NCI-H1436 (cell line): ENCODE measurements at places on chromosomes 3 and 15.

DNA sequence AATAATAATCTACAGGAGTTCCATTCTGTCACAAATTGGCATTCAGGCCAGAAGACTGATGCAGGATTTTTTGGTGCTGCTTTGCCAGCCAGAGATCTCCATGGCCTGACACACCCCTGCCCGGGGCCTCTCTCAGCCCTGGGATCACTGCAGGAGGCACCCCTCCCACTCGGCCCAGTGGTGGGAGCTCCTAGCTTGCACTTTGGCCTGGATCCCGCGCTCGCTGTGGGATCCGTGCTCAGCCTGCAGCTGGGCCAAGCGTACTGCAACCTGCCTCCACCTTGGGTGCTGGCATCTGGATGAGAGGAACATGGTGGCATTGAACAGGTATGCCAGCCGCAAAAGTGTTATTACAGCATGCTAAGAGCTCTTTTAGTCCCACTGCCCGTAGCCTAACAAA lies 656.7 kb upstream of the CCDC54 start:
- no peak for DNase-seq

- DNase-seq, result no peak
Measured at GRCh38 chr3:49484471-49484870, 14.4 kb downstream of the DAG1 start.

- DNase-seq, result peak; percentile 13
Measured at GRCh38 chr3:180594631-180595558, 7.1 kb upstream of the TTC14 start.

DNA sequence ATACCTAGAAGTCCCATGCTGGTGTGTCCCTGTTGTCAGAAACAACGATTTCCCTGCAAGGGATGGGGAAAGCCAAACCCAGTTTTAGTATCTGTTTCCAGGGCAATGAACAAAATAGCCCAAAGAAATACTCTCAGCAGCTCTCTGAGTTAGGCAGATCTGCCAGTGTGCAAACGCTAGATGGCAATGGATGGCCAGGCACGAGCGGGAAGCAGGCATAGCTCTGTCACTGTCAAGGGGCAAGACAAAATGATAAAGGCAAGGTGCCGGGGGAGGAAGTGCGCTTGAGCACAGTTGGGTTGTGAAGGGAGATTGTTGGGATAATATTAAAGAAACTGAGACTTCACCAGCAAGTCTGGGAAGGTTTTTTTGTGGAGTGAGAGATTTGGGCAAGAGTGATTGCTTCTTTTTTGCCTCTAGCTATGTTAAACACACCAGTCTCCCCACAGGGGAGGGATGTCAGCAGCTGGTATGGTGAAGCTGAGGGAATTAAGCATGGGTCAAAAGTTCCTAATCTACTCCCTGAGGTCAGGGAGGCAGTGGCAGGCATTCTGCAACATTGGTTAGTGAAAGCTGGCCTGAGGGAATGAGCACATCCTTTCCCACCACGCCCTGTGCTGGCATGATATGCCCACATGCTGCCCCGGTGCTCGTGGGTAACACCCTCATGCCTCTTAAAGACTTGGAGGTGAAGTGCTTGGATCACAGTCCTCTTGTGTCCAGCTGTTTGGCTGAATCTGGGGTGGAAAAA lies 117.5 kb downstream of the PDCD6IP start:
- peak; percentile 25 for DNase-seq

DNA sequence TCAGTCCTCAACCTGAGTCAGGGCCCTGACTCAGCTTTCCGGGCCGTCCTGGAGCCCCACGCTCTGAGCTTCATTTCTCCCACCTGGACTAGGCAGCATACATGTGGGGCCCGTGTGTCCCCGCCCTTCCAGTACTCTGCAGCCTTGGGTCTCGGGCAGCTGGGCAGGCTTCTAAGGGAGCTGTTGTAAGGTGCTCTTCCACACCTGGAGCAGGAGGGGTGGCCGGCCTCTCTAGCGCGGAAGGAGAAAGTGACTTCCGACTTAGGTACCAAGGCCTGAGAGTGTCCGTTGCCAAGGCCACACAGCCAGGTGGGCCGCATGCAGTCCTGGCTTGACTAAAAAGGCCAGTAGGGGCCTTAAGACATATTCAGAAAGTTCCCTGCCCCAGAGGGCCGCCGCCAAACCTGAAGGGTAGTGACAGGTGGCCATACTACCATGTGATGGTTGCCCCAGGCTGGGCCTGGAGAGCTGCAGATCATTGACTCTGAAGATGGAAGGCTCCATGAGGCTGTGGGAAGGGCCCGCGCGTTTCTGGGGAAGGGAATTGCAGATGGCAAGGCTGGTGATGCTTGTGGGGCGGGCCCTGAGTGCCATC lies 9.4 kb upstream of the SEMA3B start:
- no peak for DNase-seq

DNA sequence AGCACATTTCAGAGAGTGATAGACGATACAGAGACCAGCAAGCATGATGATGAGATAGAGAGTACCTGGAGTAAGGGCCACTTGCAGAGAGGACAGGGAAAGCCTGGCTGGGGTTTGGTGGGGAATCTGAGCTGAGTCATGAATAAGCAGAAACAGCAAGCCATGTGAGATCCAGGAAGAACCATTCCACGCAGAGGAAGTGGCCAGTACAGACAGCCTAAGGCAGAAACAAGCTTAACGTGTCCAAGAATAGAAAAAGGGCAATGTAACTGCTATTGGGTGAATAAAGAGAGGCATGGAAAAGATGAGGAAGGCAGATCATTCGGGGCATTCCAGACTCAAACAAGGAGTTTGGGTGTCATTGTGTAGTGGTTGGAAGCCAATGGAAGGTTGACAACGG lies 816.3 kb upstream of the CFAP20DC start:
- DNase-seq, result no peak

GRCh38 chr3:141333836-141334626 lies 34.3 kb upstream of the ZBTB38 start:
- no peak for DNase-seq

DNA sequence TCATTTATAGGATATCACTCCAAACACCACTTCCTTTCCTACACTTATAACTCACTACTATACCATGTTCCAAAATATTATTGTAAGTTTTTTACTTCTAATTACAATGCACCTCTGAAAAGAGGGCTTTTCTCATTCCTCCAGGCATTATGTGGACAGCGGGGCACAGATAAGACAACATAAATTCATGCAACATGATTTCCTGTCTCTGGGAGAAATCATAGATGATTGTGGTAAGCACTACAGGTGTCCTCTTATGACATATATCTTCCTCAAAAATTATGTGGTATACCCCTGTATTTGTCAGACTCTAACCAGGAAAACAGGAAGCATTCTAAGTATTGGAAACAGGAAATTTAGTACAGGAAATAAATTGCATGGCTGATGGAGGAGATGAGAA lies 45.7 kb upstream of the INO80 start:
- DNase-seq, result no peak

DNA sequence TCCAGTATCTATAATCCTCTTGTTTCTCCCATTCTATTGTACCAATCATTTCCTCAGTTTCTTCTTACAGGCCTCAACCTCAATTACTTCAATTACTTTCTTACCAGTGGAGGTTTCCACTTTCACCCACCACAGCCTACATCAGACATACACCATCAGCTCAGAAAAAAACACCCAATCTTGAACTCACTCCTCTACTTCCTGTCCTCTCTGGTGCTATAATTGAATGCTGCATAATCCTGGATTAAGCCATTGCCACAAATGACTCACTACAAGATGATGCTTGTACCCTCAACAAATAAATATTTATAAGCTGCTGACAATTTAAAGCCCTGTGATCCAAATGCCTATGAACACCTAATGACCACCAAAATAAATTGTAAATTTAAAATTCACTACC lies 18.5 kb downstream of the RYK start:
- no peak for DNase-seq

DNA sequence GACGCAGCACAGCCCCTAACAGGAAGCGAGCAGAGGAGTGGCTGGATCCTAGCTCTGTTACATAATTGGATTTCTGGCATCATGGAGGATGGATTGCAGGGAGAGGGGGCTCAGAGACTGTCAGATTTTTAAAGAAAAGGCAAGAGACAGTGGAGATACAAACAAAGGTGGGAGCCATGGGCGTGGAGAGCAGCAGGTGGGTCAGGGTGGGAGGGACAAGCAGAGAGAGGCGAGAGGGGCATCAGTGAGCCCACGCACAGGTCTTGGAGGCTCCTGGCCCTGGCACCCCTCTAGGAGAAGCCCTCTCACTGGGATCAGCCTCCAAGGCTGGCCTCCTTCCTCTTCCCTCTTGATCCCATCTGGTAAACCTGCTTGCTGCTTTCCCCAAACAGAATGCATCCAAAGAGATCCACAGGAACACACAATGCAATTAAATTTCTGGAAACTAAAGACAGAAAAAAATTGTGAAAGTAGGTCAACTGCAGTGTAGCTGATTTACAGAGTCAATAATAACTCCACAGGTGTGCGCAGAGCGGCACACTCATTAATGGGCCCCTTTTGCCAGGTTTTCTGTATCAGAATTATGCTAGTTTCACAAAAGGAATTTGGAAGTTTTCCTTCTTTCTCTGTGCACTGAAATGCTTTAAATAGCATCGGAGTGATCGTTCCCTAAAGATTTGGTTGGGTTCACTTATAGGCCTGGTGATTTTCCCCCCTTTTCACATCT lies 66.1 kb downstream of the LSM3 start:
- no peak for DNase-seq

DNA sequence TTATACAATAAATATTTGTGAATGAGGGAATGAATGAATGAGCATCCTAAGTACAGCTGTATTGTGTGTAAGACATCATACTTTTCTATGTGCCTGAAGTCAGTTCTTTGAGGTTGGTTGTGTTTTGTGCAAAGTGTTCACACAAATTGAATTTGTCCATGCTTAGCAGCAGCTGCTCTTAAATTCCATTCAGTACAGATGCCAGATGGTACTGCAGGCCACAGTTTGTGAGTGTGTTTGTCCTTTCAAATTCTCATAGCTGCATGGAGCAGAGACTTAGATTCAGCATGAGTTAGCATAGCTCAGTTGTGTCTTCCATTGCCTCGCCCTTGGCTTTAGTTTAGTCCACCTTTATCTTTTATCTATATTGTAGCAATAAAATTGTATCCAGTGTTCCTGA lies 3.8 kb upstream of the ZNF385D start:
- no peak for DNase-seq

- DNase-seq, result no peak
Measured at GRCh38 chr3:44981220-44981619, 5.2 kb downstream of the EXOSC7 start.

GRCh38 chr3:34225821-34226366 lies 427.5 kb downstream of the PDCD6IP start:
- DNase-seq, result no peak

GRCh38 chr3:150222691-150223489 lies 185.2 kb upstream of the TSC22D2 start:
- no peak for DNase-seq

DNA sequence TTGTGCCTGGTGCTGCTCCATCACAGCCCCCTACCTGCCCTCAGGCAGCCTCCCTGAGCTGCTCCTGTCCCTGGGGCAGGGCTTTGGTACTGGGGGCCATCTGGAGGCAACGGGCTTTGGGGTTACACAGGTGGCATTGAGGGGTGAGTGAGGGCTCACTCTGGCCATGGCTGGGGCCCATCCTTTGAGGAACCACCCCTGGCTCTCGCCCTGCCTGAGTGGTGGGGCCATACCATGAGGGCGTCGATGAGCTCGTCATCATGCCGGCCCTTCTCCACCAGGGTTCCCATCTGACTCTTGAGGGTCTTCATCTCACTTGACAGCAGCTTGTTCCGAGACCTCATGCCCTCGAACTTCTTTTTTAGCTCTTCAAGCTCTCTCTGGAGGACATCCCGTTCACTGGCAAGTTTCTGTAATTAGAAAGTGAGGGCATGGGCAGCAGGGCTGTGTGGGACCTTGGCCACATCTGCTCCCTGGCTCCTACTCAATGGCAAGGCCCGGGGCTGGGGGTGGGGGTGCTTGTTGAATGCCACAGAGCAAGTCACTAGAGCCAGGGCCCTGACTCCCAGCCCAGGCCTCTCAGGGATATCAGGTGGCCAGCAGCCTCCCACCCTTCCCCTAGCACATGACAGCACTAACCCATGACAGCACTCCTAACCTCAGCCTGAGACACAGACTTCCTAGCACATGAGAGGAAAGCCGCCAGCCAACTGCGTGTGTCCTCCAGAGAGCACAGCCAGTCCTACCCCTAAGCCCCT lies 33.5 kb downstream of the CCDC13 start:
- DNase-seq, result no peak

DNA sequence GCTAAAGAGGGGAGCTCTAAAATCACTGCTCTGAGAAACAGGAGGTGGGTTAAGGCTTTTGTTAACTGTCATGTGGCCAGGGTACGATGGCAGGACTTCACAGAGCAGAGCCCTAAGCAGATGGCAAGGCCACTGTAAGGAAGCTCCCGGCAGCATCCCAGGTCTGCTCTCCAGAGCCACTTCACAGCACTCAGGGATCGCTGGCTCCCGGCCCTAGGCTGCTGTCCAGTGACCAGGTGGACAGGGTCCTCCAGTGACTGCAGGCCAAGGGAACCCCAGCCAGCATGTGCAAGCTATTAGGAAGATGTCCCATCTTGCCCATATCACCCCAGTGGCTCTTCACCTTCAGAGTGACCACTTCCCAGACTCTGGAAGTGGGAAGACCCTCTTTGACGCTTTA lies 10.4 kb downstream of the TMEM41A start:
- DNase-seq, result no peak

- DNase-seq, result no peak
Measured at GRCh38 chr3:186287711-186288110, 74.3 kb downstream of the DGKG start.

GRCh38 chr15:40878785-40879184 lies 4.8 kb upstream of the RHOV start:
- DNase-seq, result no peak

- DNase-seq, result no peak
Measured at GRCh38 chr3:73257186-73257585, 195.7 kb downstream of the EBLN2 start.

GRCh38 chr3:164897342-164897741 lies 181.0 kb downstream of the SI start:
- DNase-seq, result no peak

DNA sequence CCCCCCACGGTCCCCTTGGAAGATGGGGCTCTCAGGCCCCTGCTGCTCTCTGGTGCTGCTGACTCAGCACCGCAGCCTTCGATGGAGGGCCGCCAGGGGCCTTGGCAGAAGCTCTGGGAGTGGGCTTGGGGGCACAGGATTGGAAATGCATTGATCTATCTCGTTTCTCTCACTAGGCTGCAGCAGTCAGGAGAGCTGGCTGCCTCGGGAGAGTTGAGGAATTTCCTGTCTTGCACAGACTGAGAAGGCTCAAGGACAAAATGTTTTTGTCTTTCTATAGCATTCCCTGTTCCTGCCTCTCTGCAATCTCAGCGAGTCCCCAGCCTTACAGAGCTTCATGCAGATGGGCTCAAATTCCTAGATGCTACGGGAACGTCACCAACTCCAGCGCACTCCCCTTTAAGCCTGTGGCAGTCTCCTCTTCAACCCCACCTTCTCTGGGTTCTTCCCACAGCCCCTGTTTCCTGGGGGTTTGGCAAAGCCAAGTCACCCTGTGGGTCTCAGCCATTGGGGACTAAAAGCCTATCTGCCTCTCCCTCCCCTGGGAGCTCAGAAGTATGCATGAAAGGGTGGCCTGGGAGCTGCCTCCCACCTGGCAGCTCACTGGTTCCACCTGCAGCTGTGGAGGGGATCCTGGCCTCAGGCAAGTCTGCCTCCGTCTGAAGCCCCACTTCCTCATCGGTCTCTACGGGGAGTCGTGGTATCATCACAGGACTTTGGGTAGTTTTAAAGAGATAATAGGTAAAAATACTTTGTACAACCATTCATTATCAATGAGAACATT lies 127.4 kb upstream of the HACD2 start:
- no peak for DNase-seq
